ENCODE measurements at places on chromosomes 3 and 15. TPM values are rescaled to one million over a fixed set of nuclear protein-coding genes. Genes with fewer than 3 reads are reported as not detected.

TEX55 gene
- not detected for total RNA-seq

MYLK gene
- 1,524 TPM for total RNA-seq

CCPG1 gene
- 52.3 TPM for total RNA-seq

CTXN2 gene
- total RNA-seq: not detected

RPS27L gene
- total RNA-seq: 48.1 TPM

CYP11A1 gene
- 0.21 TPM for total RNA-seq

SLC27A2 gene
- 3.5 TPM for total RNA-seq

DNA sequence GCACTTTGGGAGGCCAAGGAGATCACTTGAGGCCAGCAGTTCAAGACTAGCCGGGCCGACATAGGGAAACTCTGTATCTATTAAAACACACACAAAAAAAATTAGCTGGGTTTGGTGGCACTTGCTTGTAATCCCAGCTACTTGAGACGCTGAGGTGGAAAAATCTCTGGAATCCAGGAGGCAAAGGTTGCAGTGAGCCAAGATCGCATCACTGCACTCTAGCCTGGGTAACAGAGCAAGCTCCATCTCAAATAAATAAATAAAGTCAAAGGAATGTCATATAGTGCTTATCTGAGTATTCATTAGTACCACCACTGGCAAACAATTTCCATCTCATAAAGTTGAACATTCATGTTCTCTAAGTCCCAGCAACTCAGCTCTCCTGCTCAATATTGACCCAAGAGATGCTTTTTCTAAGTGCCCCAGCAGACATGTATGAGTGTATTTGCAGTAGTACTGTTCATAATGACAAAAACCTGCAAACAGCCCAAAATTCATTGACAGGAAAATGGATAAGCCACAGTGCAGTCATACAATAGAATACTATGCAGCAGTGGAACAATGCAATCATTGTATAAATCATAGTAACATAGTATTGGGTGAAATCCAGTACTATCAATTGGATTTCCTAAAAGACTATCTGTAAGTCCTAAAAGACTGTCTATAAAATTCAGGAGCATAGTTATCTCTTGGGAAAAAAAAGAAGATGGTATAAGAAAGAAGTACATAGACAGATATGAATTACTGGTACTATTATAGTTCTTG lies 751.5 kb upstream of the LMCD1 start:
- no peak for DNase-seq

DNA sequence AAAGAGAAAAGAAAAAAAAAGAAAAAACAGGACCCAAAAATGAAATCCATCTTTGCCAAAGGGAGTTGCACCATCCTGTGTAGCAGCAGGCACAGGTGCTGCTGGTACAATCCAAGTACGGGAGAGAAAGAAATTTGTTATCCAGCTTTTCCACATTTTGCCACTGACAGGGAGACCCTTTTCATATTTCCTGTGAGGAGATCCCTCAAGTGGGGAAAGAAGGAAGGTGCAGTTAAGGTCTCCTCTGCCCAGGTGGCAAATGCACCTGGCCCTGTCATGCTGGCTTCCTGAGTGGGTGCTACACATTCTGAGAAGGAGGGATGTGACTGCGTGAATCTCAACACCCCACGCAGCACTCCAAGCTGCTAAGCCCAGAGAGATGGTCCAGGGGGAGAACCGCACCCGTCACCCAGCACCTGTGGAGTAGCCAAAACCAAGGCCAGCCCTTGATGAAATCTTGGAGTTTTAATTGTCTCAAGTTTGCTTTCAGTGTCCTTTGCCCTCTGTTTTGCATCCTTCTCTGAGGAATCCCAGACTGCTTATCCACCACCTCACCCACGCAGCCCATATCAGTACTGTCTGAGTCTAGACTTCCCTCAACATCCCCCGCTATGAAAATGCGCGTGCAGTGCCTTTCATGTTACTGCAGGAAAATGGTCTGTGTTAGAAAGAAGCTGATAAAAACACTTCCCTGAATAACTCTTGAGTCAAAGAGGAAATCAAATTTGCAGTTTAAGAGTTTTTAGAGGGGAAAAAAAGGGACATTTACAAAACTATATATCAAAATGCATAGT lies 141.9 kb upstream of the THBS1 start:
- DNase-seq: no peak

- DNase-seq: no peak
Observed at GRCh38 chr3:76122007-76122406, 336.7 kb upstream of the ZNF717 start.

GRCh38 chr15:94240480-94240879 lies 9.1 kb downstream of the MCTP2 start:
- DNase-seq: no peak

- DNase-seq: no peak
Observed at GRCh38 chr3:113677737-113678136, 18.7 kb downstream of the USF3 start.

- DNase-seq: no peak
Observed at GRCh38 chr3:160001148-160001760, 12.6 kb downstream of the IL12A start.

DNA sequence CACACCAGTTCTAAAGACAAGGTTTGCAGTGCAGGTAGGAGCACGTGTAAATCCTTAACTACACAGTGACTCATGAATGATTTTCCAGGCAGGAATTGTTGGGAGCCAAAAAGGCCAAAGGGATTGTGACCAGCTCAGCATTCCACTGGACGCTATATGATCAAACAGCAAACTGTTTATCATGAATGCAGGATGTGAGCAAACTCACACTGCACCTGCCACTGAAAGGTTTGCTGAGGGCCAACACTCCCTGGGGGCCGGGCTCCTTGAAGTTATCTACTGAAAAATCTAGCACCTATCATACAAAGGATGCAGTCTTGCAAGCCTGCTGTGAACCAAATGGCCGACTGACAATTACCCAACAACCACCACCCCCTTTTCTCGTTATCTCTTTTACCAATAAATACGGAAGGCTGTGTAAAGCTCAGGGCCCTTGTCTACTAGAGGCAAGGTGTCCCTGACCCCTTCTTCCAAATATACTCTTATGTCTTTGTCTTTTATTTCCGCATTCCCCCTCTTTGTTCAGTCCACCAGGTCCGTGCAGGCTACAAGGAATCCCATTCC lies 11.5 kb upstream of the DNASE1L3 start:
- DNase-seq: no peak

- no peak for DNase-seq
Observed at GRCh38 chr15:42608110-42608531, 32.7 kb downstream of the STARD9 start.

- DNase-seq: peak; percentile 8
Observed at GRCh38 chr3:142501004-142501926, 53.4 kb upstream of the XRN1 start.

- no peak for DNase-seq
Observed at GRCh38 chr3:191627064-191627463, 166.1 kb downstream of the PYDC2 start.

- DNase-seq: no peak
Observed at GRCh38 chr3:82556113-82556512, 794.7 kb upstream of the GBE1 start.

- no peak for DNase-seq
Observed at GRCh38 chr3:90011131-90011530, 903.7 kb downstream of the EPHA3 start.

DNA sequence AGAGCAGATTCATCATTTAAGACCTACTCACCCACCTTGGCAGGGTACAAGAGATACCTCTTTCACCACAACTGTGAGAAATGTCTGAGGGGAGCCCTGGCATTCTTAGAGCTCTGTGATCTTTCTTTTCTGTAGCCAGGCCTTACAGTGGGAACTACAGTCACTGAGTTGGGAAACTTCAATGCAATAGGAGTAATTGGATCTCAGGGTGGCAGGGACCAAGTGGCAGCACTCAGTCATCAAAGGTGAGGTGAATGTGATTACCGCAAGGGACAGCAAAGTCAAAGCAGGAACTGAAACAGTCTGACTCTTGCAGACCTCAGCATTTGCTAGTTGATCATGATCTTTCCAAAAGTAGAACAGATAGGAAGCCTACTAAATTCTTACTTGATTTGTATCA lies 7.2 kb upstream of the MCF2L2 start:
- no peak for DNase-seq

DNA sequence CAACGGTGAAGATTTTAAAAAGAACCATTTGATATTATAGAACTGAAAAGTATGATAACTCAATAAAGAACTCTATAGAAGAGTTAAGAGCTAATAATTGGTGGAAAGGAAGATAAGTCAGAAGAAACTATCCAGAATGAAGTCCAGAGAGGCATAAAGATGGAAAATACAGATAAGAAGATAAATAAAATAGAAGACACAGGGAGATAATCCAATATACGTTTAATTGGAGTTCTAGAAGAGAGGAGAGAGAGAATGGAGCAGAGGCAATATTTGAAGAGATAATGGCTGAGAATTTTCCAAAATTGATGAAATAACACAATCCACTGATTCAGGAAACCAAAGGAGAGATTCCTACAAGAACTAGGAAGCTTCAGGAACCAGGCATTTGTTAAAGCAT lies 49.8 kb upstream of the EPHB3 start:
- DNase-seq: no peak

DNA sequence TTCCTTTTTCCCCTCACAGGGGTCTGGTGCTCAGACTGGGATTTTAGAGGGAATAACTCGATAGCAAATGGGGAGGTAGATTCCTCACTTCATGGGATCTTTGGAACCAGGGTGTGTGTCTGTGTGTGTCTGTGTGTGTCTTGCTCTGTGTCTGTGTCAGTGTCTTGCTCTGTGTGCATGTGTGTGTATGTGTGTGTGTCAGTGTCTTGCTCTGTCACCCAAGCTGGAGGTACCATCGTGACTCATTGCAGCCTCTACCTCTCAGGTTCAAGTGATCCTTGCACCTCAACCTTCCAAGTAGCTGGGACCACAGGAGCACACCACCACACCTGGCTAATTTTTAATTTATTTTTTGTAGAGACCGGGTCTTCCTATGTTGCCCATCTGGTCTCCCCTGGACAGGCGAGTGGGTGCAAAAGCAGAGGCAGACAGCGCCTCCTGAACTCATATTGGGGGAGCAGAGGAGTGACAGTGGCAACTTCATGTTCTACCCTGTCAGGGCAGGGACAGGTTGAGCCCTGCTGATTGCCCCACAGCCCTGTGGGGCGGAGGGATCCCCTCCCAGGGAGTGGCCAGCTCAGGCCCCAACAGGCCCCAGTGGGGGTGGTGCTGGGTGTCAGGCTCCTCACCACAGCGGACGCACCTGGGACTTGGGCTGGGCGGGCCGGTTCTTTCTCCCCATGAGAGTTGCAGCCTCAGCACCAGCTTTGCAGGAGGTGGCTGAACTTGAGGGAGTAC lies 10.4 kb upstream of the SEMA4B start:
- DNase-seq: peak; percentile 48

GRCh38 chr3:22351806-22352205 lies 600.8 kb upstream of the ZNF385D start:
- DNase-seq: no peak

- DNase-seq: no peak
Observed at GRCh38 chr15:35184646-35185045, 99.6 kb upstream of the NANOGP8 start.

- no peak for DNase-seq
Observed at GRCh38 chr15:68354923-68355322, 77.0 kb downstream of the ITGA11 start.

- no peak for DNase-seq
Observed at GRCh38 chr15:85456798-85457197, 76.4 kb downstream of the AKAP13 start.

DNA sequence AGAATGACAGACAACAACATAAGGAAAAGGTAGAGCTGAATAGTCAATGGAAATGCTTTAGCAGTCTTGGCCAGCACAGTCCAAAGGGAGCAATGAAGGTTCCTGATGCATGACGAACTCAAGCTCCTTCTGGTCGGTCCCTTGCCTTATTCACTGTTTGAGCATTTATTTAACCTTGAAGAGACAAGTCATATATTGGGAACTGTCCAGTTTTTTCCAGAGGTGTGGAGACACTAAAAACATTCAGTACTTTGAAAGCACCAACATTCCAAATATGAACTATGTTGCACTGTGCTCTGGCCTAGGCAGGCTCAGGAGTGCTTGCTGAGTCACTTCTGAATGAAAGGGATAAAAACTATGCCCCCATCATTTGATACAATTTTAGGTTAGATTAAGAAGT lies 384.8 kb downstream of the MECOM start:
- DNase-seq: no peak
